Right cardiac atrium (tissue), 5 donors: ENCODE measurements at places on chromosomes 3 and 15. TPM values are rescaled to one million over a fixed set of nuclear protein-coding genes. Genes with fewer than 3 reads are reported as not detected.

The SMAD6 gene
- 54.5 TPM for total RNA-seq

The FSD2 gene
- total RNA-seq, result 114 TPM

The HDAC11 gene
- 37.2 TPM for total RNA-seq

The MUC13 gene
- not detected for total RNA-seq

The TMEM266 gene
- 0.09 TPM for total RNA-seq

The LCTL gene
- total RNA-seq, result not detected

The B3GNT5 gene
- total RNA-seq, result 2.8 TPM

The LRRC31 gene
- total RNA-seq, result not detected

- no peak for DNase-seq
Measured at GRCh38 chr3:9041626-9042025, 78.4 kb upstream of the RAD18 start.

- DNase-seq, result no peak
Measured at GRCh38 chr15:63324770-63325169, 47.4 kb downstream of the APH1B start.

GRCh38 chr3:107064405-107065060 lies 312.7 kb upstream of the CCDC54 start:
- no peak for DNase-seq

GRCh38 chr15:65336493-65337435 lies 32.3 kb downstream of the RNU5B-1 start:
- DNase-seq, result no peak

GRCh38 chr15:59155431-59155830 lies 50.5 kb downstream of the CCNB2 start:
- DNase-seq, result no peak

DNA sequence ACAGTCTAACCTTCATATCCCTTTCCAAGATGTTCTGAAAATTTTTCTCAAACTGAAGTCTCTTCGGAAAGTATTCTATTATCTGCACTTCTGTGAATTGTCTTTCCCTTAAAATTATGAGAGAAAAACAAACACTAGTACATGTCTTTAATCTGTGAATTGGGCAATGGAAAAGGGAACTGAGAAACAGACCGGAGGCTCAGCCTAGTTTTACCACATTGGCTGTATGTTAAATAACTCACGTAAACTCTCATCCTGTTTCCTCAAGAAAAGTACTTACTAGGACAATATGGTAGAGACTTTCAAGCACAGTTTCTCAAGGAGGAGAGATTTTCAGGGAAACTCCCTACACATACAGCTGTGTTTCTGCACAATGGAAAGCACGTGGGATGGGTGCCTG lies 982.2 kb upstream of the SEMA6D start:
- DNase-seq, result no peak

DNA sequence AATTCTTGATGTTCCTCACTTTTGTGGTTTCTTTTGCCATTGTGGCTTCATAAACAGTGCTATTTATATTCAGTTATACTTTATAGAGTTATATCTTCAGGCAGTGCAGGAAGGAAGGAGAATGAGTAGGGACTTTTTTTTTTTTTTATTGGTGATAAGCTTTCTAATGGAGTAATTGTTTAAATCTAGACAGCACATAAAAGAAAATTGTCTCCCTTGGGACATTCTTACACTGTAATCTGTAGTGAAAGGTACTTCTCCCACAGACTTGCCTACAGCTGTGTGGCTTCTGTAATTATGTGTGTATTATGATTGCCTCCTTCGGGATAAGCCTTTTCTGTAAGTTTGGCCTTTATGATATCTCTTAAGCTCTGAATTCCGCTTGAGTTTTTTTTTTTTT lies 41.6 kb downstream of the WDR76 start:
- no peak for DNase-seq

DNA sequence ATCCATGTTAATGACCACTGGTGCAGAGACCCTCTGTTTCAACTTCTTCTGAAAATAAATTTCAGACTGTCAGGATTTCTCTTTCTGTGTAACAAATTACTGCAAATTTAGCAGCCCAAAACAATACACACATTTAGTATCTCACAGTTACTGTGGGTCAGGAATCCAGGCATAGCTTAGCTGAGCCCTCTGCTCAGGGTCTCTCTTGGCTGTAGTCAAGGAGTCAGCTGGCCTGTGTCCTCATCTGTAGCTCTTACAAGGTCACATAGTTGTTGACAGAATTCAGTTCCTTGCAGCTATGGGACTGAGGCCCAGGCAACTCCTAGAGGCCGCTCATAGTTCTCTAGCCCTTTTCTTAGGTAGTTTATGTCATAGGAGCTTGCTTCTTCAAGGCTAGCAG lies 51.9 kb downstream of the NKIRAS1 start:
- no peak for DNase-seq

- DNase-seq, result no peak
Measured at GRCh38 chr3:127800508-127800907, 21.8 kb downstream of the MGLL start.

DNA sequence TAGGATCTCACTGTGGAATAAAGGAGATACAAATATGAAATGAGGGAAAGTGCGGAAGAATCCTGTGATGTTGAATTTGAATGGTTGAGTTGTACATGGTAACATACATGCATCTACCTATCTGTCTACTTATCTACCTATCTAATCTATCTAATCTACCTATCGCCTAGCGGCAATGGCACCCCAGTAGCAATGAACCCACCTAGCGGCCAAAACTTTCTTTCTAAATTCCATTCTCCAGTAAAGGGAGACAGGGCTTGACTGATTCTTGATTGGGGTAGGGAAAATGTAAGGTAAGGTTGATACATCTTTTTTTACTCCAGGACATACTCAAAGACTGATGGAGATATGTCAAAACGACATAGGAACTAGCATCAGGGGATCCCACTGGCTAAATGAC lies 345.0 kb downstream of the FHIT start:
- DNase-seq, result no peak
